Breast epithelium (tissue), 4 donors: ENCODE measurements at places on chromosomes 2 and 18. TPM values are rescaled to one million over a fixed set of nuclear protein-coding genes. Genes with fewer than 3 reads are reported as not detected.

AMER3 gene
- total RNA-seq: not detected

DNA sequence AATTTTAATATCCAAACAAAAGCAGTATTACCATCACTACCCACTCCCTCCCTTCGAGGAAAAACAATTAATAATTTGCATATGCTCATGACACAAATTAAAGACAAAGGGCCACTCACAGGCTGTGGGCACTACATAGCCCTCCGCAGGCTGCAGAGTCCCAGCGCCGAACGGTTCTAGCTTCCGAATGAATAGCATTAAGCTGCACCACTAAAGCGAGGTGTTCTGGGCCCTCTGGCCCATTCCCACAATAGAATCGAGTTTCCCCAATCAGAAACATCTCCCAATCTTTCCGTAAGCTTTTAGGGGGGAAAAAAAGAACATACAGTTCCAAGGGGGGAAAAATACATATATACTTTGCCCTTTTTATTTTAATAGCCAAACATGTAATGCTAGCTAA lies 14.5 kb upstream of the SIX3 start:
- no peak for DNase-seq
- no peak overlapping the region for H3K27ac ChIP-seq
- H3K36me3 ChIP-seq: no peaks in the 10 kb centered on the region
- no peaks in the 10 kb centered on the region for H3K4me1 ChIP-seq
- H3K4me3 ChIP-seq: no peak overlapping the region

- H3K4me1 ChIP-seq: peaks cover 4% of the 10 kb centered on the region
- H3K27ac ChIP-seq: no peak overlapping the region
- no peak for DNase-seq
- no peaks in the 10 kb centered on the region for H3K36me3 ChIP-seq
Measured at GRCh38 chr2:233490831-233491230, 75.8 kb downstream of the USP40 start.

DNA sequence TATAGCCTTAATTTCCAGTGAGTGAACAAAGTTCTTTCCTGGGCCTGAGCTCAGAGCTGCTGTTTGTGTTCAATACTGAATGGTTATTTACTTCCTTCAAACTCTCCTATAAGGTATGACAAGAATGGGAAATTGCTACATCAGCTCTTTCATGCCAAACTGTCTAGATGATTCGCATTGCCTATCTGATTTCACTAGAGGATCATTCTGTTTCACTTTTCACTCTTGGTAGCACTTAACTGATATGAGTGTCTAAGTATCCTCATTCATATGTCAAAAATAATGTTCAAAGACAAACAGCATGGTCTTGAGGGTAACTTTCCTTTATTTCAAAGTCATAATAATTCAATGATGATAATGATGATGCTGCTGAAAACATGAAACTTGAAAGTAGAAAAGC lies 32.9 kb upstream of the SCG2 start:
- no peak for DNase-seq
- H3K27me3 ChIP-seq: no peaks in the 10 kb centered on the region
- H3K27ac ChIP-seq: no peak overlapping the region
- H3K4me1 ChIP-seq: no peaks in the 10 kb centered on the region
- no peaks in the 10 kb centered on the region for H3K36me3 ChIP-seq
- no peak overlapping the region for H3K4me3 ChIP-seq
